ENCODE measurements at places on chromosomes 2 and 18. TPM values are rescaled to one million over a fixed set of nuclear protein-coding genes. Genes with fewer than 3 reads are reported as not detected.

Gene PLGLB2
- 1.5 TPM for total RNA-seq

Gene ARPC2
- 368 TPM for total RNA-seq

DNA sequence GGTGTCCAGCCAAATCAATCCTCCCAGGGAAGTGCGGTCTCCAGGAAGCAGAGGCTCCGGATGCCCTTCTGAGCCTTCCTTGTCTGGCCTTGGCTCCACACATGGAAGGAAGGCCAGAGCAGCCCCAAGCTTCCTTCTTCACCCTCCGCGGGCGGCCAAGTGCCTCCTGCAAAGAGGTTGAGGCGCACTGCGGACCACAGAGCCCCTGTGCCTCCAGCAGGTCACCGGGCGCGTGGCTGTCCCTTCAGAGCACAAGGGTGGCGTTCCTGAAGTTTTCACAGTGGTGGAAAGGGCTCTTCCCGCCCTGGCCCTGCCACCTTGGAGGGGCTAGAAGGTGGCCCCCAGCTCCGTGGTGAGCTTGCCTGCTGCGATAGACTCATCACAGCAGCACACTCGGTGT lies 175.9 kb upstream of the RAB12 start:
- H3K36me3 ChIP-seq: no peaks in the 10 kb centered on the region
- no peak overlapping the region for H3K27ac ChIP-seq
- DNase-seq: no peak
- H3K4me3 ChIP-seq: no peak overlapping the region
- no peaks in the 10 kb centered on the region for H3K27me3 ChIP-seq
- H3K4me1 ChIP-seq: no peaks in the 10 kb centered on the region

GRCh38 chr2:85455552-85456090 lies 37.1 kb downstream of the SH2D6 start:
- no peaks in the 10 kb centered on the region for H3K27me3 ChIP-seq
- peaks cover 3% of the 10 kb centered on the region for H3K4me1 ChIP-seq
- H3K4me3 ChIP-seq: no peak overlapping the region
- no peaks in the 10 kb centered on the region for H3K36me3 ChIP-seq

DNA sequence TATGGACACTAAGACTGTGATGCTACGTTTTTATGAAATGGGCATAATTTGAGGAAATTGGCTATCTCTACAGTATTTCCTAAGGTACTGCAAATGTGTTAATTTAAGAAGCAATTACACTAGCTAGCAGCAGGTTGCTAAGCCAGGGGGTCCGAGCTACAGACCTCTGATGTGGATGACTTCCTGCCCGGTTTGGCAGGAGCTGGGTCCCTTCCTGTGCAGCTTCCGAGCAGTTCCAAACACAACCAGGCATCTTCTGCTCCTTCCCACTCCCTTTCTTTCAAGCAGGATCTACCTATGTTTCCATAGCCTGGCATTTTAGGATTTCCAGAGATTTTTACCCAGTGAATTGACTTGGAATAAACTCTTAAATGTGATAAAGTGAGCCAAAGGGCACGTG lies 55.7 kb downstream of the SCN2A start:
- no peaks in the 10 kb centered on the region for H3K4me1 ChIP-seq
- H3K36me3 ChIP-seq: no peaks in the 10 kb centered on the region
- H3K4me3 ChIP-seq: no peak overlapping the region
- DNase-seq: no peak
- H3K27me3 ChIP-seq: no peaks in the 10 kb centered on the region
- H3K27ac ChIP-seq: no peak overlapping the region

Gene SPOPL
- total RNA-seq: 9.3 TPM

DNA sequence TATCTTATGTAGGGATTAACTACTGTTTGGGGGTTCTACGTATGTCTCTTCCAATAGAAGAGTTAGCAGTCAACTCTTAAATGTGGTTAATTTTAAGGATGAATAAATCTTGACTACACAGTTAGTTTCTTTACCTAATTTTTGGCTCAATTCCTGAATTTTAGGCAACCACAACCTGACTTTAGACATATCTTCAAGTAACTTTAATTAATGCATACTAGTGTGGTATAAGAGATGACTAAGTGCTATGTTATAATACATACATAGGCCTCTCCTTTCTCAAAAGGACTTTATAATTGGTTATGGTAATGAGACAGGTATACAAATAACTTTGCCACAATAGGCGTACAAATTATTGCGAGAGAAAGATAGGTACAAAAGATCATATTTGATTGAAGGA lies 312.0 kb downstream of the IRS1 start:
- no peaks in the 10 kb centered on the region for H3K27me3 ChIP-seq
- DNase-seq: no peak
- no peaks in the 10 kb centered on the region for H3K36me3 ChIP-seq
- H3K4me1 ChIP-seq: no peaks in the 10 kb centered on the region
- H3K4me3 ChIP-seq: no peak overlapping the region

DNA sequence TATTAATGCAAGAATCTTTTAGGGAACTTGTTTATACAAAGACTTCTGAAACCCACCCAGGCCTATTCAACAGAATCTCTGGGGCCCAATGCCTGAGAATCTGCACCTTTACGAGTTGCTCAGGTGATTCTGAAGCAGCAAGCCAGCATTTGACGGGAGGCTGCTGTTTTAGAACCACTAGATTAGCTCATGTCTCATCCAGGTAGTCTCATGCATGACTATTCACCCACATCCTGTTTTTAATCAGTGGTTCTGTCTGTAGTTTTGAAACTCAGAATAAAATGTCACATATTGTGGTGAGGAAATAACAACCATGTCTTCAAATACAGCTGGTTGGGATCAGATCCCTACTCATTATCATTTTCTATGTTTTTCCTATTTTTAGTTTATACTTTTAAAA lies 39.5 kb downstream of the CYTIP start:
- H3K4me1 ChIP-seq: peaks cover 8% of the 10 kb centered on the region
- no peaks in the 10 kb centered on the region for H3K36me3 ChIP-seq
- no peaks in the 10 kb centered on the region for H3K27me3 ChIP-seq

Gene SMAD2
- 132 TPM for total RNA-seq

DNA sequence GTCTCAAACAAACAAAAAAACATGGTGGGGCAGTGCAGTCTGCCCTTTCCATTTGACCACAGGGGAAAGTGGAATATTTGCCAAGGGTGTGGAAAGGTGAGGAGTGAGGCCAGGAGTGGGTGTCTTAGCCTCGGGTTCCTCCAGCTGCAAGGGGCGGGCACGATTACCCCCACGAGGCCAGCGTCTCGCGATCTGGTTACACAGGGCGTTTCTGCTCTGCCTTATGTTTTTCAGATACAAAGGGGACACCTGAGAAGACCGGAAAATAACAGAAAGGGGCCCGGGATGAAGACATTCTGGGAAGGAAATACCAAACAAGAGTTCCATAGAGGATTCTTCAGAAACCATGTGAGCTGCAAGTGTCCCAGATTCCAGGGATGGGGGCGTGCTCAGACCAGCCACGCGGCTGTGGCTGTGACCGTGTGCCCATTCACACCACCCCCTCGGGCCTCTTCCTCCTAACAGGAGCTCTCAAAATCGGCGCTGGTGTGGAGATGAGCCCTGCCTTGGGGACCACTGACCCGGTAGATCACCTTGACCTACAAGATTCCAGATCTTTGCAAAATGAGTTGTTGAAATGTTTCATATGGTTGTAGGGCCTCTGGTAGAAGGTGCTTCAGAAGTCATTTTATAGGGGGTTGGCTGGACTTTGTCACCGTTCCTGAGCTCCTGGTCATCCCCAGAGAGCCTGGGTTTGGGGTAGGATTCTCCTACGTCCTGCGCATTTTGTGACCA lies 34.2 kb downstream of the FAM178B start:
- peaks cover 22% of the 10 kb centered on the region for H3K27me3 ChIP-seq
- H3K4me1 ChIP-seq: no peaks in the 10 kb centered on the region
- H3K27ac ChIP-seq: no peak overlapping the region
- H3K4me3 ChIP-seq: no peak overlapping the region

DNA sequence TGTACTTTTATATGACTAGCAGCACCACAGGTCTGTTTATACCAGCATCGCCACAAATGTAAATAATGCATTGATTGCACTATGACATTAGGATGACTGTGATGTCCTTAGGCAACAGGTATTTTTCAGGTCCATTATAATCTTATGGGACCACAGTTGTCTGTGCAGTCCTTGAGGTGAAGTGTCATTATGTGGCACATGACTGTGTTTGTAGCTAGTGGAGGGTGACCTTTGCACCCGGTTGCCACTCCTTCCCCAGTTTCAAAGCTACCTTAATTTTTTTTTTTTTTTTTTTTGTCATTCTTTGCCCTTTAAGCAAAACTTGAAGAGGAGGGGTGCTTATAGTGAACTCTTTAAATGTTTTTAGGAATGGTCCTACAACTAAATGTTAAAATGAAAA lies 386.4 kb downstream of the THSD7B start:
- DNase-seq: no peak
- H3K4me1 ChIP-seq: no peaks in the 10 kb centered on the region
- no peak overlapping the region for H3K27ac ChIP-seq

DNA sequence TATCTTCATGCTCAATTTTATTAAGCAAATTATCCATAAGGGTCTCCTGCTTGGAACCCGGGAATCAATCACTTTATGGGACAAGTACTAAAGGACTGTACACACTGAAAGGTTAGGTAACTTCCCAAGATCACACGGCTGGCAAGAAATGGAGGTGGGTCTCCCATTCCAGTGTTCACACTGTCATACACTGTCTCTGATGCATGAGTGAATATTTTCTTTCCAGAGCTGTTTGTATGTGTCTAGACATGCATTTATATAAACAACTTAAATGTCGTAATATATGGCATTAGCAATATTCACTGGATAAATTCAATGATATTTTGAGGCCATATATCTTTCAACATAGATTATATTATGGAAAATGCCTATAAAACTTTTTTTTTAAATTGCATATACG lies 223.4 kb downstream of the DYM start:
- H3K36me3 ChIP-seq: no peaks in the 10 kb centered on the region
- DNase-seq: no peak

- H3K27ac ChIP-seq: no peak overlapping the region
- no peak for DNase-seq
- H3K27me3 ChIP-seq: no peaks in the 10 kb centered on the region
- H3K4me3 ChIP-seq: no peak overlapping the region
- no peaks in the 10 kb centered on the region for H3K36me3 ChIP-seq
Observed at GRCh38 chr2:96664366-96664925, 21.9 kb downstream of the FER1L5 start.

DNA sequence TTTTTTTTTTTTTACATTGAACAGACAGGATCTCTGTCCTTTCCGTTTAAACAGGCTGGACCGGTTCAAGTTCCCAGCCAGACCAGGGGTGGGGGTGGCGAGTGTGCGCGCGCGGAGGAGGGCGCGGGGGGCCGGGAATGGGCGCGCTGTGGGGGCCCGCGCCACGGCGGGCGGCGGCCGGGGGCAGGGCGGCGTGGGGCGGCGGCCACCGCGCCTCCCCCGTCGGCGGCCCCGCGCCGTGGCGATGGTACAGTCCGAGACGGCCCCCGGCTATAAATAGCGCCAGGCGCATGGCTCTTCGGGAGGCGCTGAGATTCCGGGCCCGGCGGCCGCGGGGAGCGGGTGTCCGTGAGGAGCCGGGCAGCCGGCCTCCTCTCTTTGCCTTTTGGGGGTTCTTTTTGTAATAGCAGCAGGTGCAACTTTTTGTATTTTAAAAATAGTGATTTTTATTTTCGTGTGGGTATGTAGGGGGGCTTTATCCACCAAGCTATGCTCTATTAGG lies 430 bp upstream of the CELF4 start:
- H3K36me3 ChIP-seq: no peaks in the 10 kb centered on the region
- H3K27me3 ChIP-seq: peaks cover 50% of the 10 kb centered on the region
- no peak for DNase-seq
- H3K27ac ChIP-seq: no peak overlapping the region

Gene GPR45
- not detected for total RNA-seq

GRCh38 chr2:233053928-233054784 lies 6.0 kb upstream of the INPP5D start:
- H3K36me3 ChIP-seq: no peaks in the 10 kb centered on the region
- H3K4me3 ChIP-seq: no peak overlapping the region
- DNase-seq: no peak
- peaks cover 2% of the 10 kb centered on the region for H3K27me3 ChIP-seq
- H3K27ac ChIP-seq: no peak overlapping the region
- peaks cover 2% of the 10 kb centered on the region for H3K4me1 ChIP-seq

Gene ADRA2B
- total RNA-seq: 0.28 TPM

All from thymus (tissue), 14 donors.